ENCODE measurements at places on chromosomes 12 and 14. TPM values are rescaled to one million over a fixed set of nuclear protein-coding genes. Genes with fewer than 3 reads are reported as not detected.

DNA sequence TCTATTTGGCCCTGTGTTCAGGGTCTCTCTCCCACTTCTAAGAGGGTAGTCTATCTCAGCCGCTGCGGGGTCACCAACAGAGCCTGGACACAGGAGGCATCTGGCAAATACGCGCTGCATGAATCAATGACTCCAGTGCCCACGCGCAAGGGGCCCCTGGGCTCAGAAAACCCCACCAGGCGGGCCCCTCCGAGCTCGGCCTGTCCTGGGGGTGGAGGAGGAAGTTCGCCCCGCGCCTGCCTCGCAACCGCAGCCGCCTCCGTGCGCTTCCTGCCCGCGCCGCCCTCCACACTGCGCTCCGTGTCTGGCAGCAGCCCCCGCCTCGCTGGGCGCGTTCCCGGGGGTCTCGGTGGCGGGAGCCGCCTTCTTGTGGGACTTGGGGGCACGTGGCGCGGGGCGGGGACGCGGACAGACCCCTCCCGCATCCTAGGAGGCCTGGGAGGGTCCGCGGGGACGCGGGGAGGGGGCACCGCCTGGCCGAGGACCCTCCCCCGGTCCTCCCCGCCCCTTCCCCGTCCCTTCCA, 811 bp upstream of the FBRSL1 start:
- DNase-seq: no peak

DNA sequence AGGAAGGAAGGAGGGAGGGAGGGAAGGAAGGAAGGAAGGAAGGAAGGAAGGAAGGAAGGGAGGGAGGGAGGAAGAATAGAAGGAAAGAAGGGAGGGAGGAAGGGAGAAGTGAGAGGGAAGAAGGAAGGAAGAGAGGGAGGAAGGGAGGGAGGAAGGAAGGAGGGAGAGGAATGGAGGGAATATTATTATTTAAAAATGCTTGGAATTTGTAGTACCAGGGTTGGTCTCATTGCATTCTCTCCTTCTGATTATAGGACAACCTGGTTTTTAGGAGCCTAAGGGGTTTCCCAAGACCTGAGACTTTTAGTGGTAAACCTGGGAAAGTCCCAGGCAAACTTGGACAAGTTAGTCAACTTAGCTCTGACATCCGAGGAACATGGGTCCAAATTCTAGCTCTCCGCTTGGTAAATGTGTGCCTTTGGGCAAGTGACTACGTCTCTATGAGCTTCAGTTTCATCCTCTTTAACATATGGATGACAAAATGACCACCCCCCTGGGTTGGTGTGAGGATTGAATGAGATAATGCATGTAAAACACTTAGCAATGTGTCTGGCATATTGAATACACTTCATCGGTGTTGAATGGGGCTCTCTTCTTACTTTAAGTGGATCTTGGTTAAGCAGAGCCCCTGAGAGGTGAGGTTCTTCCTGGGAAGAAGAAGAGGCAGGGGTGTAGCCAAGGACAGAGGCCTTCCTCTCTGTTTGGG, 690.7 kb upstream of the TBX3 start:
- no peak for DNase-seq

DNA sequence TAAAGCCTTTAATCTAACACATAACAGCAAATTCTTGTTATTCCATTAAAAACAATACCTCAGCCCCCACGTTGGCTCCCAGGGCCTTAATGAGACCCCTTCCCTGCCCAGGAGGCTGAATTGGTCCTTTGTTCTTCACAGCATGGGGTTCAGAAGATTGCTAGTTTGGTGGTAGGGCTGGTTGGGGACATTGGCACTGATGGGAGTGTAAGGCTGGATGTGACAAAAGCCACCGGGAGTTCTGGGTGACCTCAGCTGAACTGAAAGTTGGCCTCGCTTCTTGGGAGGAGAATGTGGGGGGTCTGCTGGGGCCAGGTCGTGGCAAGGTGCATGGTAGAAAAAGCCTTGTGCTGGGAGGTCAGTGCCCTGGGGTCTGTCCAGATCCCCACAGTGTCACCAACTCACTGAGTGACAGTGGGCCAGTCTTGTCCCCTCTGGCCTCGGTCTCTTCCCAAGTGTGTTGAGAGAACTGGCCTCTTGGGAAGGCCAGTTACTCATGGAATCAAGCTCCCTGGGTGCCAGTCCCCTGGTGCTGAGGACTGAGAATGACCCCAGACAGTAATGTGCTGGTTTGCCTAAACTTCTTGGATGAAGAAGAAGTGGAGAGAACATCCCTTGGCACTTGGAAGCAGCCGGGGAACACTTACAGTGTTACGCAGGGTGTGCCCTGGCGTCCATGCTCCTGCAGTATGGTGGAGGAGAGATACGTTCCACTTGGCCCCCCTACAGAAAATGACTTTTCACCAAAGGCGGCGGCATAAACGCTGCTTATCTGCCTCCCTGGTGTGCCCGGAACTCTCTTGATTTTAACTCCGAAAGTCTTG, 283.7 kb upstream of the RTL1 start:
- DNase-seq: no peak

- no peak for DNase-seq
These were observed 10.9 kb upstream of the METAP2 start for GRCh38 chr12:95463050-95463449.

DNA sequence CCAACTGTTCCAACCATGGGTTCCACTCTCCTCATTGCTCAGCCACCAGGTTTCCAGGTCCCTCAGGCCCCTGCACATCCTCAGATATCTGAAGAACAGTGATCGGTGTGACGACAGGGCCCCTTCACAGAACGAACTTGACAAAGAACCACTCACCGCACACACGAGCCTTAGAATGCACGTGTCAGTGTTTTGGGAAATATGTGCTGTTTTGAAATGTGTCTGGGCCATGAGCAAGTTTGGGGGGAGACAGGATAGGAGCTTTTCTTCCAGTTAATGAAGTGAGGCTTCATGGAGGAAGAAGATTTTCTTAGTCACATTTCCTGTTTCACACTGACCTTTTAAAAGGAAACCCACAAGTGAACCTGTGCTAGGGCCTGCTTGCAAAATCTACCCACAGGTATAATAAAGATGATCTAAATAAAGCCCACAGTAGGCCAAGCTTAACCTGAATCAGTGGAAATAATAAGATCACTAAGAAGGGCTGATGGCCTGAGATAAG, 58.6 kb downstream of the ZFP36L1 start:
- no peak for DNase-seq

EAPP gene
- 69.4 TPM for total RNA-seq

P2RX7 gene
- 46.7 TPM for total RNA-seq

TEP1 gene
- total RNA-seq: 11.0 TPM

SLC25A47 gene
- total RNA-seq: not detected

MMP19 gene
- not detected for total RNA-seq

ZNF740 gene
- 11.7 TPM for total RNA-seq

RPL10L gene
- total RNA-seq: not detected

KCTD10 gene
- 24.6 TPM for total RNA-seq

TAS2R46 gene
- total RNA-seq: 0.16 TPM

Measured in SK-MEL-5 (cell line).